H4 (cell line): ENCODE measurements at places on chromosomes 16 and 17. TPM values are rescaled to one million over a fixed set of nuclear protein-coding genes. Genes with fewer than 3 reads are reported as not detected.

- DNase-seq = no peak
These were observed 94.8 kb downstream of the RMI2 start for GRCh38 chr16:11439790-11440656.

- DNase-seq = no peak
These were observed 40.1 kb downstream of the NKD1 start for GRCh38 chr16:50588276-50588675.

DNA sequence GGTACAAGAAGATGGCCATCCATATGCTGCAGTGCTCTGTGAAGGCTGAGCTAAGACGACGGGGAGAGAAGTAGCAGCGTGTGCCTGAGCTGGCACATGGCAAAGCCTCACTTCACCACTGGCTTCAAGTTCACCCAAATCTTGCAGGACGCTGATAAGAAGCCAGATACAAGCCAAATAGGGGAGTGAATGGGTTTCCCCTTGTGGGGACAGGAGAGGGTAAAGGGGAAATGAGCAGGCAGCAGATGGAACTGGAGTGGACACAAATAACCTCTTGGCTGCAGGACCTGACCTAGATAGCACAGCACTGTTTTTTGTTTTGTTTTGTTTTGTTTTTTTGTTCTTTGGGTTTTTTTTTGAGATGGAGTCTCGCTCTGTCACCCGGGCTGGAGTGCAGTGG lies 21.0 kb upstream of the PITPNA start:
- DNase-seq = no peak

- DNase-seq = no peak
These were observed 1.5 kb downstream of the RSKR start for GRCh38 chr17:28612531-28612930.

GRCh38 chr17:70168977-70169708 lies at the start of gene KCNJ2:
KCNJ2 (plus strand) TSS chr17:70169532; CDS start chr17:70175040, 5,508 bp downstream.
- DNase-seq = peak; percentile 65

- no peak for DNase-seq
These were observed 191.0 kb downstream of the SPECC1 start for GRCh38 chr17:20200016-20200795.

- no peak for DNase-seq
These were observed 90.8 kb upstream of the FOXF1 start for GRCh38 chr16:86419518-86419917.

- no peak for DNase-seq
These were observed 124.6 kb upstream of the HAS3 start for GRCh38 chr16:68980695-68981315.

GRCh38 chr17:43552229-43552837 lies 6.2 kb upstream of the ETV4 start:
- DNase-seq = no peak

GRCh38 chr16:28051486-28051885 lies 12.0 kb downstream of the GSG1L start:
- DNase-seq = no peak

DNA sequence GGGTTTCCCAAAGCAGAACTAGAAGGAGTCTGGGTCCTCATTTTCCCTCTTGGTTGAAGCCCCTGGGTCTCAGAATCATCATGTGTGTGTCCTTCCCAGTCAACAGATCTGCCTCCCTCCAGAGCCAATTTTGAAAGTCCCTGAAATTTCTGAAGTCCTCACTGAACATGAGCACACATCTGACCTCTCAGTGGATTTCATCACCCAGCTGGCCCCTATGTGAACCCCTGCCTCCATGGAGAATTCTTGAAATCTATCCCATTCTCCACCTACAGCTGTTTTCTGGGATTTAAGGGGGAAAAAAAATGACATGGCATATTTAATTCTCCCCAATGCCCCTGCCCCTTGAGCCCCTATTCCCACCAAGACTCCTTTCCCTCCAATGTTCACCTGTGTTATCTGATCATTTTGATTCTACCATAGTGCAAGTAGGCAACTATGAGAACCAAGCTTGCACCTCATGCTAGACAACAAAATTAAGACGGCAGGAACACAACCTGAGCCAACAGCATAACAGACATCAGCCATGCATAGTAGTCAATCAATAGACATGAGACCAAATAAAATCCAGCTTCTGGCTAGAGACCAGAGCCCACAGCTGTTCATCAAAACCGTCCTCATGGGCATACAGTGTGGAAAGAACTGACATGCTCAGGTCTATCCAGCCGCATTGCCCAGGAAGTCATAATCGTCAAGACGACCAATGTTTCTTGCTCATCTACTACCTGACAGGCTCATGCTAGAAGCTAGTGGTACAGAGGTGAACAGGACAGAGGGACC lies 14.9 kb downstream of the SOX9 start:
- no peak for DNase-seq

DNA sequence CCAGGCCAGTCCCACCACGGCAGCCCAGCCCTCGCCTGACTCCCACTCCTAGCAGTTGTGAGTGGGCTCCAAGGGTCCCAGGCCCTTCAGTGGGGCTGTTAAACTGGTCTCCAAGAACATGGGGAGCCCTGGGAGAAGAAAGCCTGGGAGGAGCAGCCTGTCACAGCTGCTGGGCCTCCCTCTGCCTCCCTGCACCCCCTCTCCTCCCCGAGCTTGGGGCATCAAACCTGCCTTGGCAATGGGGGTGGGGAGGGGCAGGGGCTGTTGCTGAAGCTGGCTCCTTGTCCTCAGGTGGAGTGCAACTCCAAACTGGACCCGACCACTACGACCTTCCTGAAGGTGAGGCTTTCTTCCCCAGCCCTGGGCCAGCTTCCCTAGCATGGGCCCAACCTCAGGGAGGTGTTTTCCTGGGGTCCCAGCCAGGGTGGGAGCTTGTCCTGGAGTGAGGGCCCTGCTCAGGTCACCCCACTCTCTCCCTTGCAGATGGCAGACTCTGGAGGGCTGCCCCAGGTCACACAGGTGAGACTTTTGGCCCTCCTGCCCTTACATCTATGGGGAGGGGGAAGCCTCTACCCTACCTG lies 6.6 kb upstream of the SETD6 start:
- no peak for DNase-seq

- peak; percentile 83 for DNase-seq
These were observed 224.0 kb upstream of the TNRC6C start for GRCh38 chr17:77734371-77735080.

- DNase-seq = no peak
These were observed 238.2 kb upstream of the ASIC2 start for GRCh38 chr17:33531311-33531710.

GRCh38 chr16:59432896-59433295 lies 698.8 kb upstream of the GOT2 start:
- DNase-seq = no peak

DNA sequence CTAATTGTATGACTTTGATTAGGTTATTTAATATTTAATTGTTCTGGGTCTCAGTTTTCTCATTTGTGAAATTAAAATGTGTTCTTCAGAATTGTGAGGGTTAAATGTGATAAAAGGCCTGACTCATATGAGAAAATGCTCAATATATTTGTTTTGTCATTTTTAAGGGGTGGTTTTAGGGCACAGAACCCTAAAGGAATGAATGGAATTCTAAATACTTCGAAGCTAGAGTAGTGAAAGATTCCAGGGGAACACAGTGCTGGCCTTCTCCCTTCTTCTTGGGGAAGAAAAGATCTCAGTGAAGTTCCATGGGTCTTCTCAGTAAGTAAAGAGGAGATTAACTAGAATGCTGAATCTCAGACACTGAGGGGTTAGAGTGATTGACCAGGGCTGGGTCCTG lies 3.9 kb upstream of the SMPD3 start:
- no peak for DNase-seq

DNA sequence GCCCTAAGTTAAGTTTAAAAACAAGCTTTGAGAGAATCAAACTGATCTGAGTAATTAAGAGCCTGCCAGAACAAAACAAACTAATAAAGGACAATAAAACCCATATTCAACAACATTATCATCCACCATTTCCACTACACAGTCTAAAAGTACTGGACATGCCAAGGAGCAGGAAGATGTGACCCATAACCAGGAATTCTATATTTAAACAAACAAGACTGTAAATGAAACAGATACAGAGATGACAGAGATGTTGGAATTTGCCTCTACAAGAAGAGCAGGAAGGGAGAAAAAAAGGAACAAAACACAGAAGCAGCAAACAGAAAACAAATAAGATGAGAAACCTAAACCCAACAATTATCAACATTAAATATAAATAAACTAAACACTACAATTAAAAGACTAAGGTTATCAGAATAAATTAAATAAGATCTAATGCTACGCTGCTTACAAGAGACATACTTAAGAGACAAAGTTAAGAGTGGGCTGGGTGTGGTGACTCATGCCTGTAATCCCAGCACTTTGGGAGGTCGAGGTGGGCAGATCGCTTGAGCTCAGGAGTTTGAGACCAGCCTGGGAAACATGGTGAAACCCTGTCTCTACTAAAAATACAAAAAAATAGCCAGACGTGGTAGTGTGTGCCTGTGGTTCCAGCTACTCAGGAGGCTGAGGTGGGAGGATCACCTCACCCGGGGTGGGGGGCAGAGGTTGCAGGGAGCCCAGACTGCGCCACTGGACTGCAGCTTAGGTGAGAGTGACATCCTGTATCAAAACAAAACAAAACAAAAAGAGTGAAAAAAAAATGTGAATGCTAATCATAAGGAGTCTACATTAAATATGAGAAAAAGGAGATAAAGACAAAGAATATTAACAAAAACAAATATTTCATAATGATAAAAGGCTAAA lies 50.6 kb downstream of the CREBBP start:
- DNase-seq = no peak

DNA sequence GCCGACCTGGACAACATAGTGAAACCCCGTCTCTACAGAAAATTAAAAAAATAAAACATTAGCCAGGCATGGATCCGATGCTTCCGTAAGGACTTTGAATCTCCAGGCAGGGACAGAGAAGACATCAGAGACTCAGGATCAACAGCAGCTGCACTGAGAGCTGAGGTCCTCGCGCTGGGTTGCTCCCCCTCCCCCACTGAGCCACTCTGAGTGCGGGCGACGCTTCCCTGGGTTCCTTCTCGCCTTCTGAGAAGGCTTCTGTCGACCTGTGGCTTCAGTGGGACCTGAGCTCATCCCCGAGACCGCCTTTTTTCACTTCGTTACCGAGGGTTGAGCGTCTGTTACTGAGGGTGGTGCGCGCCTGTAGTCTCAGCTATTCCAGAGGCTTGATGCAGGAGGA lies 20.4 kb downstream of the ACTG1 start:
- DNase-seq = no peak

DNA sequence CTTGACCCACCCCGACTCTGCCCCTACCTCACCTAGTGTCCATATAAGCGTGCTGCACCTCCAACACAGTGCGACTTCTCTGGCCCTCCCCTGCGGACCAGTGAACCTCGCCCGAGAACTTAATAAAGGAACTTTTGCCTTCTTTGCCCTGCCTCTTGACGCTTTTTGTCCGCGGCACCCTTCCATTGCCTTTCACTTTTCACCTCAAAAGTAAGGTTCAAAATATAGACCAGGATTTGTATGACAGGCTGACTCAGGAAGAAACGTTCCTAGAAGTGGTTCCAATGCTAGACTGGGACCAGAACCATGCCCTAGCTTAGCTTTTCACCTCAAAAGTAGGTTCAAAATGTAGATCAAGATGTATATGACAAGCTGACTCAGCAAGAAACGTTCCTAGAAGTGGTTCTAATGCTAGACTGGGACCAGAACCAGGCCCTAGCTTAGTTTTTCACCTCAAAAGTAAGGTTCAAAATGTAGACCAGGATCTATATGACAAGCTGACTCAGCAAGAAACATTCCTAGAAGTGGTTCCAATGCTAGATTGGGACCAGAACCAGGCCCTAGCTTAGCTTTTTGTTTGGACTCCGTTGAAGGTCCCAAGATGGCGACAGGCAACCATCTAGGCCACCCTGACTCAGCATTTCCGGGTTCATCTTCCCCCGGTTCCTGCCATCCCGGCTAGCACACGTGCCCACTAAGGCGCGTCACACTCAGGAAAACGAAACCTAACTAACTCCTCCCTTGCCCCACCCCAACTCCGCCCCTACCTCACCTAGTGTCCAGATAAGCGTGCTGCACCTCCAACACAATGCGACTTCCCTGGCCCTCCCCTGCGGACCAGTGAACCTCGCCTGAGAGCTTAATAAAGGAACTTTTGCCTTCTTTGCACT lies 51.0 kb upstream of the TMEM97 start:
- no peak for DNase-seq

The CHCT1 gene
- total RNA-seq = not detected in 2 replicates

The HAS3 gene
- total RNA-seq = 0.45 TPM in 1 of 2 replicates, not detected in the other

The FOXC2 gene
- total RNA-seq = 0.12 and 0.60 TPM in 2 replicates

The EXOC3L1 gene
- not detected in 2 replicates for total RNA-seq

The SCNN1B gene
- not detected in 2 replicates for total RNA-seq

The C16orf74 gene
- total RNA-seq = 4.7 and 5.8 TPM in 2 replicates

The KRT12 gene
- not detected in 2 replicates for total RNA-seq

The RNF40 gene
- total RNA-seq = 57.9 and 79.2 TPM in 2 replicates

The NOD2 gene
- total RNA-seq = not detected in 2 replicates

The ABCA10 gene
- total RNA-seq = 0.80 and 1.8 TPM in 2 replicates

The ABCC12 gene
- total RNA-seq = not detected in 2 replicates

The RHBDF1 gene
- total RNA-seq = 12.4 and 15.5 TPM in 2 replicates

The MYOCD gene
- 4.9 and 9.3 TPM in 2 replicates for total RNA-seq

The SPIRE2 gene
- 4.6 and 5.0 TPM in 2 replicates for total RNA-seq
